ENCODE measurements at places on chromosomes 5 and 9.

DNA sequence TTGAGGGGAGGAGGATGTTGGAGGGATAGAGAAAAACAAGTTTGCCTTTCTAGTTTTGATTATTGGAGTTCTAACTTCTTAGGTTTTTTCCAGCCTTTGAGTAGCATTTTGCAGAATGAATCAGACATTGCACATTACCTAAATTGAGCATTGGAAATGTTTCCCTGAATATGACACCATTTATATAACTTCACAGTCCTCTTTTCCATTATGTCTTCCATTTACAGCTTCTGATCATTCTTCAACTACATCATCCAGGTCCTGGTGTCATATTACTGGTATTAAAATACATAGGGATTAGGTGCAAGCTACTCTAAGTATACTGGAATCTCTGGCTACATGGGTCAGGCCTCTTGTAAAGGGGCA is 286.1 kb downstream of the ARHGAP26 start:
- peak; percentile 53 for DNase-seq

DNA sequence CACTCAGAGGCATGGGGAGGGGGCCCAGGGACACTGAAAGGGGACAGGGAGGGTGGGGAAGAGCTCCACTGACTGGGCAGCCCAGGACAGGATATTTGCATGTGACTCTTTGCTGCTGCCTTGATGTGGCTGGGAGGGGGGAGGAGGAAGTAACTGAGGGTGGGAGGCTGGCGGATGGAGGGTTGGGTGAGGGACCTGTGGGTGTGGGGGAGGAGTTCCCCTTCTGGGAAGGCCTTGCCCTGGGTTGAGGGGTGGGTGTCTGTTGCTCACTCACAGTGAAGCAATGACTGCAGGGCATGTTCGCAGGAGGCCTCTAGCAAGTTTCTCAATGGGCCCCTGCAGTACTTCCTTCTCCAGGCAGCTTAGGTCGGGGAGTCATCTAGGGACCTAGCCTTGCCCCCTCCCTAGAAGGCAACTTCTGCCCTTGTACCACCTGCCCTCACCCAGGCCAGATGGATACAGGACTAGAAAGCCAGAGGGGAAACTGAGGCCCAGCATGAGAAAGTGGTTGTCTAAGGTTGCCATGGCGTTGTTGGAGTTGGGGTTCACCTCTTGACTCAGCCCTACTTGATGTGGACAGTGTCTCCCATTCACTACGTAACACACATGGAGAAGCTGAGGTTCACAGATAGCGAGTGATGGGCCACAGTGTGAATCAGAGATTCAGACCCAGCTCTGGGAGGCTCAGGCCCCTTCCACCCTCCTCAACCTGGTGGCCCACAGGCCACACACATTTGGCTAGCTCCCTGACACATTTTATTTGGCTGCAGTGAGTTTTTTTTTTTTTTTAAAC is 3.0 kb downstream of the GRK6 start:
- no peak for DNase-seq

DNA sequence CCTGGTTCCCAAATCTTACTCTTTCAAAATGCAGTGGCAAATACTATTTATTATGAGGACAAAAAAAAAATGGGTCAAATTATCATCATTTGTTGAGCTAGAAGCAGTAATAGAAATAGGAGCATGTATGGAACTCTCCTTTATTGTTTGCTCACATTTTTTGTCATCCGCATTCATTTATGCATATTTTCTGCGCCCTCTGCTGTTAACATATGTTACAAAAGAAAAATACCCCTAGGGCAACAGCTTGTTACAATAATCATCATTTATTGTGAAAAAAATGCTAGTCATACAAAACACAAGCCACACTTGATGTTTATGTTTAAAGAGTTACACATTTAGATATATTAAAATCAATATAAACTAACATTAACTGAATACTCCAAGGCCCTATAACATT is 328.2 kb downstream of the TUSC1 start:
- DNase-seq, result no peak

- DNase-seq, result peak; percentile 62
These were observed 176.7 kb upstream of the ADAMTSL1 start for GRCh38 chr9:18297056-18297841.

- no peak for DNase-seq
These were observed 80.5 kb upstream of the HSPA9 start for GRCh38 chr5:138655530-138656190.

DNA sequence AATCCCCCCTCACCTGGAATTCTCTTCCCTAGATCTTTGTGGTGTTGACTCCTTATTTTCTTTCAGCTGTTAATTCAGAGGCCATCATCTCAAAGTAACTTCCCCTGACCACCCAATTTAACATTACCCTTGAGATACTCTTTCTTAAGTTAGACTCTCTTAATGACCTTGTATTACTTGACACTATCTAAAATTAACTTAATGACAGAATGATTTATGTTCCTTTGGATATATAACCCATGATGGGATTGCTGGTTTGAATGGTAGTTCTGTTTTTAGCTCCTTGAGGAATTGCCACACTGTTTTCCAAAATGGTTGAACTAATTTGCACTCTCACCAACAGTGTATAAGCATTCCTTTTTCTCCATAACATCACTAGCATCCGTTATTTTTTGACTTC is 298.0 kb downstream of the NNT start:
- DNase-seq, result no peak

DNA sequence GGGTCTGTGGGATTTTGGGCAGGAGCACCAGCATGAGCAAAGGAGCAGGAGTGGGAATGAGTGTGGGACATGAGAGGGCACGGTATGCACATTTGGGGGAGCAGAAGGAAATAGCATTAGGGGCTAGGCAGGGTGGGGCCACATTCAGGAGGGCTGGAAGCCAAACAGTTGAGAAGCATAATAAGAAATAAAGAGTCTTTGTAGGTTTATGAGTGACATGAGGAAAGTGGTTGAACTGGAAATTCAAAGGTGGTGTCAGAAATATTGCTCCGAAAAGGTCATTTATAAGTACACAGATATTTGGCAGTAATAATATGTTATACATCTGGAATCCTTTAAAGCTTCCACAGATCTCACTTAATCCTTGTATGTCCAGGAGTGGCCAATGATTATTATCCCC is 26.4 kb downstream of the ARHGEF28 start:
- DNase-seq, result no peak

DNA sequence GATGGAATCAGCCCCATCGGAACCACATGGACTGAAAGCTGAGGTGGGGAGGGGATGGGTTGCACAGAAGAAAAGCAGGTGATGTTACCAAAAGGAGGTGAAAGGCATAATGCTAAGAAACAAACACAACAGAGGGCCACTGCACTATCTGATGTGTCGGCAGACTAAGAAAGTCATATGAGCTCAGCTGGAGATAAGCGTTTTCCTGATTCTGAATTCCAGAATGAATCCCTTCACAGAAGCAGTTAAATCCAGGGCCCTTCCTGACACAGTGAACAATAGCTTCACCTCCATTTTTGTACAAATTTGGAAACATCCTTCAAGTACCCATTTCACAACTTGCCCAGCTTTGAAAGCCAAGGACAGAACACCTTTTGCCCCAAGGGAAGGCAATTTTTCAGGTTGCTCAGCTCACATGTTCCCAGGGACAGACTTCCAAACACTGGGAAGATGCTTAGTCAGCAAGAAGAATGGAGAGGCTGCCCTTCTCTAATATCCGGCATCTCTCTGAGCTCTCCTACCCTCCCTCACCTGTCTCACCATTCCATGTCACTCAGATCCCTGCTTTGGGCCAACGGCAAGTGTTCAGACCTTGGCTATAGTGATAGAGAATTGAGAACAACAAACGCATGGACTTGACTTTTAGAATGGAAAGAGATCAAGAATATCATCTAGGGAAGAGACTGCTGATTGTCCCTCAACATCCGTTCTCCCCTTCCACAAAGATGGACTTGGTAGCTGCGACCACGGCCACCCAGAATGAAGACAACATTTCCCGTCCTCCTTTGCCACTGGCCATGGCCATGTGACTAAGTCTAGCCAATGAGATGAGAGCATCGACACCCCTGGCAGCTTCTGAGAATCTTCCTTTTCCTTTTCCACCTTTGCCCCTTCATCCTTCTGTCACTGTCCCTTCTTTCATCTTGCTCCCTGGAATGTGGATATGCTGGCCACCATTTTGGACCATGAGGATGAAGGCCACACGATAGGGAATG is 68.6 kb upstream of the IL17B start:
- DNase-seq, result no peak

DNA sequence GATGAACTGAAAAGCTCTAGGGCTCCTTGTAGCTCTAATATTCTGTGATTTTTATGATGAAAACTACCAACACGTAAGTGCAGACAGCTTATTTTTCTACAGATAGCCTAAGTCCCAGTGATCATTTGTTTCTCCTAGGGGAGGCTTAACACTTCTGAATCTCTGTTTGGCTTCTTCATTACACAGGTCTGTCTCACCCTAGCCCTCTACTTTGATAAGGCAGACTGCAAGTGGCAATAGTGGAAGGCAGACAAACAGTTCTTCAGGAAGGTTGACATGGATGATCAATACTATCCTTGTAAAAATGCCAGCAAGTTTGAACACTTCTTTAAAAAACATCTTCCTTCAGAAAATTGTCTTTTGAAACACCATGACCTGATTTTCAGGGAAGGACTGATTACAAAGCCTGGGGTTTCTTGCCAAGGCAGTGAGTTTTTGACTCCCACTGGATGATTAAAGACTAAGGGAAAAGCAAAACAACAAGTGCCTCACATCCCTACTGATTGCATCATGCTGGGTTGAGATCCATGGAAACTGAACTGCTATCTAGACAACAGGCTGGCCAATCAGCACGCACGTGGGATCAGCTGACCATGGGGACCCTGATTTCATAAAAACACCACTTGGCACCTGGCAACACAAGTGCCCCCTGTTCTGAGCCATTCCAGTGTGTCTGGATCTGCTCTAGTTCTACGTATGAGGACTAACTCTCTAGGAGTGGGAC is 212.2 kb downstream of the SMARCA2 start:
- DNase-seq, result peak; percentile 34

GRCh38 chr5:151181818-151182523 is 24.4 kb upstream of the ANXA6 start:
- DNase-seq, result no peak

GRCh38 chr9:82621447-82621846 is 441.5 kb downstream of the RASEF start:
- DNase-seq, result peak; percentile 23

- peak; percentile 92 for DNase-seq
These were observed 34.4 kb upstream of the SLC25A51 start for GRCh38 chr9:37938121-37938891.

DNA sequence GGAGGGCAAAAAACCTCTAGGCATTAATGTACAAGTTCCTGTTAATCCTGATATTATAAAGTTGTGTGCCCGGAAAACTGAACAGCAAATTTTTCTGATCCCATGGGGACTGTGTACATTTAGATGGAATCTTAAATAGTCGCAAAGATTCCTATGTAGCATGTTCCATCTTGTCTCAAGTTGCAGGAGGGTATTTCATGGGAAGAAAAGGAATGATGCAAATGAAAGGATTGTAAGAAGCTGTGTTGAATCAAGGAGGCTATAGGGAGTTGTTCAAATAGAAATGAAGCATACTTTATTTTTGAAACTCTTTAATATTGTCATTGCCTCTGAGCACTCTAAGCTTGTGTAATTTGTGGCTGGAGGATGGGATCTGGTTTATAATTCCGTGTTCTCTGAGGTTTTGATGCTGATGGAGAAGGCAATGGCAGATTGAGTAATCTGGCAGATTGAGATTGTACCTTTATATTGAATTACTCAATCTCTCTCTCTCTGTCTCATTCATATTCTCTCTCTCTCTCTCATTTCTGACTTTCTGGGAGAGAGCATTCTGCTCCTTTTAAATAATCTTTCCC is 288.5 kb downstream of the OSTF1 start:
- DNase-seq, result peak; percentile 35

- no peak for DNase-seq
These were observed 80.0 kb upstream of the PCA3 start for GRCh38 chr9:76684213-76684612.

- DNase-seq, result no peak
These were observed 162.7 kb upstream of the S1PR3 start for GRCh38 chr9:88828492-88828974.

DNA sequence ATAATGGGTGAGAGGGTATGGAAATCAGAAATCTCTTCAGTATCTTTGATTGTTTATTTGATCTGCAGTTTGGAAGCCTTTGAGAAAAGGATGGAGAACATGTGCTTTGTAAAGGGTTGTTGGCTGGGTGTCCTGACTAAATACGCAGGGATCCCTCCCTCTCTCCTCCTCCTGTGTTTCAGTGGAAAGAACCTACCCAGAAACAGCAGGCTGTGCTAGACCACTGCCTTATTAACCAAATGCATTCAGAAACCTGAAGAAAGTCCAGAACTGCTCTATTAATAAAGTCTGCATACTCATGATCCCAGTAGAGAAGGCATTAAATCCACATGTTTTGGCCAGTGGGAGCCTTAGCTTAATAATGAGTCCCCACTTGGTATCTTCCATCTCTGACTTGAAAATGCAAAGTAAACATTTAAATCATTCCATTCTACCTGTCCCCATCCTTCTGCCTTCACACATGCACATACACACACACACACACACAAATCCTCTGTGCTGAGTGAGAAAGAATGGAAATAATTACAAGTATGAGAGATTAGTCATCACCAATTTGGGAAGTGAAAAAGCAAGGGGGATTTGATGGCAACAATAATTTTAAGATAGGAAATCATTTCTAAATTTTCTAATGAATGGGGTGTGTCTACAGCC is 10.0 kb upstream of the LECT2 start:
- DNase-seq, result peak; percentile 66

- peak; percentile 57 for DNase-seq
These were observed 151.7 kb upstream of the MOCS2 start for GRCh38 chr5:53261245-53261644.

DNA sequence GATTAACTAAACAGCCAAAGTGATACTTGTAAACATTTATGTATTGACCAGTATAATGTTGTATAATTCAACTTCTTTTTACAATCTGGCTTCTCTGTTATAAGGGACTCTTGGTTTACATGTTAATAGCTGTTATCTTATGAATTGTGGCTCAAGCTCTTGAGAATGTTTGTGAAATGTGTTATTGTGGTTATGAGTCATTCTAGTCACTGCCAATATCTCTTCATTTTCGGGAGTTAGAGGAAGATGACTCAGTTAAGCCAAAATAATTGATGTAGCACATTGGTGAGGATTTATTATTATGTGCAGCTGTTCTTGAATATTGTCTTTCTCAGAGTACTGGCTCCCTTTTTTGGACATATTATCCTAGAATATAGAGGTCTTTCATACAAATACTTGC is 655.2 kb upstream of the RIOK2 start:
- DNase-seq, result peak; percentile 98

DNA sequence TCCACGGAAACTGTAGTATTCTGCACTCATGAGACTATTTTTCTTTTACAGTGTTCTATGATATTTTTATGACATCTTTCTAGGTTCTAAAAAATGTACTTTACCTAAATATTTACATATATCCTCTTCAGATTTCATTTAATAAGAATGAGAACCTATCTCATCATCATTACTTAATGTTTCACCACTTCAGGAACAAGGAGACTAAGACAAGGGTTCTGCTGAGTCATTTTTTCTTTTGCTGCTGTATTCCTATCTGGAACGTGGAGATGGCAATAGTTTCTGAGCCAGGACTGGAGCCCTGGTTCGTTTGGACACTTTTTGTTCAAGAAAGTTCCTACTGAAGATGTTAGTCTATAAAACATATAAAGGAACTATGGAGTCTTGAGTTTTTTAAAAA is 258.2 kb upstream of the MAP3K1 start:
- DNase-seq, result peak; percentile 32

- DNase-seq, result peak; percentile 86
These were observed 169.8 kb upstream of the RAI14 start for GRCh38 chr5:34486160-34486848.
